ENCODE measurements at places on chromosomes 12 and 14.
A peak's percentile ranks its signal among the peaks of the same experiment; 100 is the strongest.

DNA sequence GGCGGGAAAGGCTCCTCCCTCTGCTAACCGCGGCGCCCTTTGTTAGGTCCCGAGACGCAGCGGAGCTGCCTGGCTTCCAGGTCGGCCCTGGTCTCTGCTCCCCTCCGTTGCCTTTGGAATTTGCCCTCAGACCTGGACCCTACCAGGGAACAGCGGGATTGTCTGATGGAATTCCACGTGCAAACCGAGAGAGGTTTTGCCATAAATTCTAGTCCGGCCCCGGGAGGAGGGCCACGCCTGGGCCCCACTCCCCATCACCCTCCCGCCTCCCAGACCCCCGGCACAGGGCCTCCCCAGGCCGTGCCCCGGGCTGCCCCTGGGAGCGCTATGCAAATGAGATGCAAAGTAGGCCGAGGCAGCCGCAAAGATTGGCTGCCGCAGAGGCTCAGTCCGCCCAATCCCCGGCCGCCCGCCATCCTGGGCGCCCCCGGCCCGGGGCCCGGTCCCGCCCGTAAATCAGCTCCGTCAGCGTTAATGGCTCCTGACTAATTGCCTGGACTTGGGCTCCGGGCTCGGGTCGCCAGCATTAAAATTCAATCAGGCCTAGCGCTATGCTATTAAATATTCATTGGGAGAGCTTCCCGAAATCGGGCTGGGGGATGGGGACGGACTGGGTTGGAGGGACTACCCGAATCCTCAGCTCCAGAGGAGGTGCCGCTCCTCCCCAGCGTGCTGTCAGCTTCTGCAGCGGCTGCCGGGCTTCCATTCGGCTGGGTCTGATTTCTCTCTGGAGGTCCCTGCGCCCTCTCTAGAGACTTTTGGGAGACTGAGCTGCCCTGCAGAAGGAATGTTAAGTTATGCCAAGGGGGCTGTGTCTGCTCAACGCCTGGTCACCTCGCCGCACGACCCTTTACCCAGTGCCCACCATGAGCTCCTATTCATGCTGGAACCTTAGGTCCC lies 15.7 kb upstream of the FIGNL2 start:
- DNase-seq = no peak

DNA sequence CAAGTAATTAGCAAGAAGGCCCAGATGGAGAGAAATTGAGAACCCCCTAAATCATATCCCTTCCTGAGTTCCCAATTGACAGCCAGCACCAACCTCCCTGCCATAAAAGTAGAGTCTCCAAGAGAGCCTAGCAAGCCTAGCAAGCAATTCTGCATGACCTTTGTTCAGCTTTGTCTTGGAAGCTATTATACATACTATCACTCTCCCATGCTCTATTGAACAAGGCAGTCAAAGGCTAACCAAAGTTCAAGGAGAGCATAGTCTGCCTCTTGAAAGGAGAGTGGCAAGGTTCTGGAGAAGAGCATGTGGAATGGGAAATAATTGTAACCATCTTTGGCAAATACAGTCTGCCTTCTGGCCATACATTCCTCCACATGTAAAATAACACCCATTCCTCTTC lies 7.8 kb downstream of the ACOT4 start:
- DNase-seq = no peak

DNA sequence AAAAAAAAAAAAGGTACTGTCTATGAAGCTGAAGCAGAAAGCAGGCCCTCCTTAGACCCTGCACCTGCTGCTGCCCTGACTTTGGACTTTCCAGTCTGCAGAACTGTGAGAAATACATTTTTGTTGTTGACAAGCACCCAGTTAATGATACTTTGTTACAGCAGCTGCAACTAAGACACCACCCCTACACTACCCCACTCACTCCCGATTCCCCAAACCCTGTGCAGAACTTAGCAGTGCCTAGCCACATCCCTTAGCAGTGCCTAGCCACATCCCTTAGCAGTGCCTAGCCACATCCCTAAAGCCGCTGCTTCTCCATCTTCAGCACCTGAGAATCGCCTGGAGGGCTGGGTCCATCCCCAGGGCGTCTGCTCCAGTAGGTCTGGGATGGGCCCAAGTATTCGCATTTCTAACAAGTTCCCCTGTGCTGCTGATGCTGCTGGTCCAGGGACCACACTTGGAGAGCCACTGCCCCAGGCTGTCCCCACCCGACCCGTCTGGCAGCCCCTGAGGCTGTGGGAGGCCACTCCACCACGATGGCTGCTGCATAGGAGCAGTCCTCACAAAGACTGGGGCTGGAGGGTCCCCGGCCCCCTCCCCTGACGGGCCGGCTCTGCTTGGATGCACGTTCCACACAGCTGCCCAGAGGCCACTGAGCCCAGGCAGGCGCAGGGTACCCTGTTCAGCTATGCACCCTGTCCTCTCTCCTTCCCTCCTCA lies 10.8 kb upstream of the PPP1R13B start:
- no peak for DNase-seq

DNA sequence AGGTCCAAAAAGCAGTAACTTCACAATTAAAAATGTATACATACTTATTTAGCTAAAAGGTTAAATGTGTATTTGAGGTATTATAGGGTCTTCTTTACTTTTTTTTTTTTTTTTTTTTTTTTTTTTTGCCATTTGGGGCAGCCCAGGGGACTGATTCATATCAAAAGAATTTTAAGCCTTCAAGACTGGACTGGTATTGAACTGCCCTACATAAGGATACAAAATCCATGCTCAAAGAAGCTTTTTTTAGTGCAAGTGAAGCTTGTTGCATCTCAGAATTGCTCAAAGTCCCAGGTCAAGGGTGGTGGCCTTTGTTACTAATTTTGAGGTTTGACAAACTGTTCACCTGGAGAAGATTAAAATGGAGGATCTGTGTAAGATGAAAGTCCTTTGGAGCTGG lies 124.0 kb downstream of the APAF1 start:
- no peak for DNase-seq

DNA sequence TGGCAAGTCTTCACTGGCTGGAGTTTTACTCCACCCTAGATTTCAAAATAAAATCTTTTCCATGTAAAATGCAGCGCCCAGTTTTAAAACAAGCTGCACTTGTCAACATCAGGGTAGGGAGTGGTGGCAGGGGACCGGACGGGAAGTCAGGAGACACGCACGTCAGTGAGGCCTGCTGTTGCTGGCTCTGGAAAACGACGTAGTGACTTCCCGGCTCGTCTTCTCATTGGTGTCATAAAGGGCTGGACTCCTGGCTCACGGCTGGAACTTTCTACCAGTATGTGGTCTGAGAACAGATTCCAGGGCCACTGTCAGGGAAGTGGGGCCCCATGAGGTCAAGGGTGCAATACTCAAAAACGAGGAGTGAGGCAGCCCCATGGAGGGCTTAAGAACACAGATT lies 64.2 kb upstream of the FOXN3 start:
- no peak for DNase-seq

DNA sequence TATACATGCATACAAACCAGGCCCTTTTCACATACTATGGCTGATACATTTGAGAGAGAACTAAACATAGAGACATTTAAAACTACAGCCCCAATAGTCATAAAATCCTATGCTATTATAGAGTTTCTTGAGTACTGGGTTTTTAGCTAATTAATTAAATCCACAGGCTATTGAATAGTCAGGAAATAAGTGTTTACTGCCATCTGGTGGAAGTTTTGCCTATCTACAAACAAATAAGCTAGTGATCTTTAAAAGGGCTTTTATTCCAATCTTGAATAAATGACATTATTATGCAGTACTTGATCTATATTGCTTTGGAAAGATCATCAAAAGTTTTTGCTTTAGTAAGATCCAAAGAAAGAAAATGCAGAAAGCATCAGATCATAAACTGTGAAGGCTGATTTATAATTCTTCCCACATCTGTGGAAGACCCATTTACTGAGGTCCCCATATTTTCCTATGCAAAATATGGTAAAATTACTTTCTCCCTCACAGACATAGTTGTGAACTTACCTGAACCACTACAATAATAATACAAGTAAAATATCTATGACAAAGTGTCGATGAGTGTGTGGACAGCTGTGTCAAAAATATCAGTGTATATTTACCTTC lies 131.3 kb downstream of the ITPR2 start:
- peak; percentile 65 for DNase-seq

DNA sequence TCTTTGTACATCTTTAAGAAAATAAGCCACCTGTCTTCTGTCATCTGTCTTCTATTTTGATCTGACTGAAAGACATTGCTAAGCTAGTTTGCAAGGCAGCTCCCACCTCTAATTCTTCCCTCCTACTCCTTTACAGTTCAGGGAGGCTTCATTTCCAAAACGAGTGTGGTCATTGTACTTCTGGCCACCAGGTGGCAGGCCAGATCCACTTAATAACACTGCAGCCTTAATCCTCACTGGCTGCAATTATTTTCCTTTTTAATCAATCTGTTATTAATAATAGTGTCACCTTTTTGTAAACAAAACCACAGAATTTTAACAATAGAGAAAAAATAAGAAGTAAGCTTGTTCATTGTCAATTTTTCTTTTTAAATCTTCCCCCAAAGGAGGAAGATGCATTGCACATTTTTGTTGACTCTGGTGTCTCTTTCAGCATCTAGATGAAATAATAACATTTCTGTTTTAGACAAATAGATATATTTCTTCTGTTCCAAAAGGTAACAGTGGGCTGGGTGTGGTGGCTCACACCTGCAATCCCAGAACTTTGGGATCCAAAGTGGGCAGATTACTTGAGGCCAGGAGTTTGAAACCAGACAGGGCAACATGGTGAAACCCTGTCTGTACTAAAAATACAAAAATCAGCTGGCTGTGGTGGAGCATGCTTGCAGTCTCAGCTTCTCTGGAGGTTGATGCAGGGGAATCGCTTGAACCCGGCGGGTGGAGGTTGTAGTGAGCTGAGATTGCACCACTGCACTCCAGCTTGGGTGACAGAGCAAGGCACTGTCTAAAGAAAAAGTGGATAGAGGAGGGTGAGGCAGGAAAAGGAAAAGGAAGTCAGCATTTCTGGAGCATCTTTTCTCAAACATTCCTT lies 23.3 kb downstream of the GABARAPL1 start:
- peak; percentile 55 for DNase-seq

DNA sequence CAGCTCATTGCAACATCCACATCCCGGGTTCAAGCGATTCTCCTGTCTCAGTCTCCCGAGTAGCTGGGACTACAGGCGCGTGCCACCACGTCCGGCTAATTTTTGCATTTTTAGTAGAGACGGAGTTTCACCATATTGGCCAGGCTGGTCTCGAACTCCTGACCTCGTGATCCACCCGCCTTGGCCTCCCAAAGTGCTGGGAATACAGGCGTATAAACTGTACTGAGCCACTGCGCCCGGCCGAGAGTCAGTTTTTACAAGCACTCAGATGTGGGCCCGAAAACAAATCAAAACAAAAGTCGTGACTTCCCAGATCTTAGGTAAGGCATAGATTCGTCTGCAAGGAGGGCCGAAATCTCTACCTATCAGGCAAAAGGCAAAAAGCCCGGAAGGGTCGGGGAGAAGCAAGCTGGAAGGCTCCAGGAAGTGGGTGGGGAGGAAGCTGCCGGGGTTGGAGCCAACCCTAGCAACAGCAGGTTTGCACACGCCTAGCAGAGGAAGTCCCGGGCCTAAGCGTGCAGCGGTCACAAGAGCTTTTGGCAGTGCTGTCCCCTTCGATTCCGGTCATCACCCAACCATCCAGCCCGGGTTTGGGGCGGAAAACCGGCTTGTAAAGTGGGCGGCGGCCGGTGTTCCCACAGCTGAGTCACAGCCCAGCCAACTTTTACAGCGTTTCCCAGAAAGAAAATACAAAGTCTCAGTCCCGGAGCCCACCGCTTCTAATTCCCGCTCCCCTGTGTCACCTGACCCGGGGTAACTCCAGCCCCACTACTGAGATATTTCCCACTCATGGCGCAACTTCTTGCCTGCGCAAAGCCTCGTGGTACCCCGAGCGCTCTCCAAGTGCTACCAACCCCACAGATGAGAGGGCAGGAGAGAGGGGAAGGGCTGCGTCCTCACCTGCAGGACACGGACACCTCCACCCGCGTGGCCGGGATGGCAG lies 583 bp downstream of the CPNE8 start:
- peak; percentile 64 for DNase-seq

- DNase-seq = no peak
Measured at GRCh38 chr12:20631711-20632110, 63.4 kb upstream of the SLCO1C1 start.

GRCh38 chr12:119573086-119573485 lies 20.5 kb upstream of the TMEM233 start:
- DNase-seq = no peak
